ENCODE measurements at places on chromosomes 7 and 10.

GRCh38 chr7:159109653-159110035 is 35.0 kb downstream of the VIPR2 start:
- DNase-seq = no peak

- DNase-seq = peak; percentile 13
Measured at GRCh38 chr10:87660484-87661133, 931 bp downstream of the PAPSS2 start.

DNA sequence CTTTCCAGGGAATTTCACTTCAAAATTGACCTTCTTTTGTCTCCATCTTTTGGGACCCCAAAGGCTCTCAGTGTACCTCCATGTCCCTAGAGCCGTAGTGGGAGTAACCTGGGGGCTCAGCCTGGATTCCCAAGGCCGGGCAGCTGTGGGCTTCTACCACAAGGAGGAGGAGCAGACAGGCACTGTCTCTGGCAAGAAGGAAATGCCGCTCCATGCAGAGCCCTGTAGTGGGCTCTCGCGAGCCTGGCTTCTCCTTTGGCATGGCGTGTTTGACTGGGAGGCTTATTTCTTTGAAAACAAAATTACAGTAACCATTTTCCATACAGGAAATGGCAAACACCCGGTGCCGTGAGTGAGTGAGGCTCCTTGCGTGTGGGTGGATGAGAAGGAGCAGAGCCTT is 76.8 kb upstream of the FAM180A start:
- no peak for DNase-seq

DNA sequence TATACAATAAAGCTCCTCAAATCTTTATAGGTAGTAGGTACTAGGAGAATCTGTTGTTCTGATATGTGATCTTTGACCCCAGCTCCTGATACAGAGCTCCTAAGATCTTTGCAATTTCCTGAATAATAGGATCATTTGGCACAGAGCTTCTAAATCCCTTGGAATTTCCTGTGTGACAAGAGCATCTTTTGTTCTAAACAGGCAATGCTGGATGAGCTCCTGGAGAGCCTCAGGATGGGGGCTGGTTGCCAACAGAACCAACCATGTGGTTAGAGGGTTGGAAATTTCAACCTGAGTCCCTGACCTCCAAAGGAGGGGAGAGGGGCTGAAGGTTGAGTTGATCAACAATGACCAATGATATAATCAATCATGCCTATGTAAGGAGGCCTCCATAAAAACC is 629.0 kb downstream of the CCSER2 start:
- DNase-seq = no peak

DNA sequence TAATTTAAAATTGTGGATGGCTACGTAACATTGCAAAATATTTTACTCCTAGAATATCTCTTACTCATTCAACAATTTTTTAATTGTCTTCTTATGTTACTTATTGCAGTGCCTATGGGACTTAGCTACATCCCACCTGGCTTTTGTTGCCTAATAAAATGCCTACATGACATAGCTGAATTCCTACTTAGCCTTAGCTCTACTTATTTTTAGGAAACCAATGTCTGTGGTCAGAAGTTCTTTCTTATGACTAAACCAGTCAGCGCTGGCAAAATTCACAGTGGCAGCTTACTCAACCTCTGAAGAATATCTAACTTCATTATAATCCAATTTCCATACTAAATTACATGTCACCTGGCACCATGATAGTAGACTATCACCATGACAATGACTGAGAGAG is 1612.4 kb upstream of the LRRTM3 start:
- DNase-seq = no peak

GRCh38 chr7:88331322-88331721 is 24.6 kb upstream of the STEAP4 start:
- DNase-seq = no peak

- no peak for DNase-seq
Measured at GRCh38 chr7:88151119-88151790, 68.6 kb downstream of the SRI start.

DNA sequence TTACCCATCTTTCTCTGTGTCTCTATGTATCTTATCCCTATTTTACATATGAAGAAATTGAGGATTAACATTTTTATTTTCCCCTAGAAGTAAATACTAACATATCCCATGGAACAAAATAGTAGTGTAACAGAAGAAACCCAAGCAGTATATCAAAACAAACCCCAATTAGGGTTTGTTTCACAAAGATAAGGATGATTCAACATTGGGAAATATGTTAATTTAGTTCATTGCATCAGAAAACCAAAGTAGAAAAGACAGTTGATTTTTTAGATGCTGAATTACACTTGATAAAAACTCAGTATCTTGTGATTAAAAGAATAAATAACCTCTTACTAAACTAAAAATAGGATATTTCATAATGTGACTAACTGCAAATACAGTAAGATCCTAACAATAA is 87.8 kb downstream of the GLCCI1 start:
- DNase-seq = no peak

DNA sequence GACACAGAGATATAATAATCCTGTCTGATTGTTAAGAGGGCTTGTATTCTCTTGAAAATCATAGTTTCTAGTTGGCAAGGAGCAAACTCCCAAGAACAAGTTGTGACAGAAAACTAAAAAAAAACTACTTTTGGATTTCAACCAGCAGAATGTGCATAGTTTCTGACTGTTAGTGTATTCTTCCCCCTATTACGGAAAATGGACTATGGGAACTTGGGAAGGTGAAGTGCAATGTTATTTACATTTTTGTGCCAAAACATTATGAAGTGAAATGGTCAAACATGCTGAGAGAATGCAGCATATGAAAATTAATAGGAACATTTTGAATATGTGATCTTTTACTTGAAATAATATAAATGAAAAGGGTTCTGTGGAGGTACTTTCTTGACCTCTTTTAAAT is 660.8 kb downstream of the SUGCT start:
- DNase-seq = no peak

GRCh38 chr10:100291356-100291755 is 4.9 kb upstream of the BLOC1S2 start:
- no peak for DNase-seq

DNA sequence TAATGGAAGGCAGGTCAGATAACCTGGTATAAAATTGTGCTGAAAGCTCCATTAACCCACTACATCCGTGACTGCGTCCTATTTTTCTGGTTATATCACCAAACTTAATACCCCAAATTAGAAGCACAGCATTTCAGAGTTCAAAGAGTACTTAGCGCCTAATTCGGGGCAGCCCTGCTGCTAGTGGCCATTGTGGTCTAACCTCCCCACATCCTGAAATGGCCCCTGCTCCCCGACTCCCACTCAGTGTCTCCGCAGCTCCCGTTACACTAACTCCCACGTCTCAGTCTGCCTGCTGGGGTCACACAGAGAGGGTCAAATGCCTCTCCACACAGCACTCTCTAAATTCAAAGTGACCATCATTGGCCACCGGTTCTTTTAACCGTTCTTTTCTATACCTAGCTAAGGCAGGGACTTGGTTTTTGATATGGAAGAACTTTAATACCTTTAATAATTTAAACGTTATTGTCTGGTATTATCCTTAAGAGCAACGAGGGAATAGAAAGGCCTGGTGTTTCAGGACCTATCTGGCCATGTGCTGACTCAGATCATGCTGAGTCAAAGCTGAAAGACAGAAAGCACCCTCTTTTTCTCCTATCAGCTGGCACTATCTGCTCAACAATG is 117.1 kb downstream of the KMT2E start:
- no peak for DNase-seq

- no peak for DNase-seq
Measured at GRCh38 chr7:81638198-81638597, 131.6 kb downstream of the HGF start.

All from common myeloid progenitor, CD34-positive (primary cell).